Activated effector memory CD4-positive, alpha-beta T cell treated with anti-CD3 and anti-CD28 coated beads, Interleukin-2, amount 50 U/mL, for 16 hours (primary cell): ENCODE measurements at places on chromosomes 7 and 10.
A peak's percentile ranks its signal among the peaks of the same experiment; 100 is the strongest.

DNA sequence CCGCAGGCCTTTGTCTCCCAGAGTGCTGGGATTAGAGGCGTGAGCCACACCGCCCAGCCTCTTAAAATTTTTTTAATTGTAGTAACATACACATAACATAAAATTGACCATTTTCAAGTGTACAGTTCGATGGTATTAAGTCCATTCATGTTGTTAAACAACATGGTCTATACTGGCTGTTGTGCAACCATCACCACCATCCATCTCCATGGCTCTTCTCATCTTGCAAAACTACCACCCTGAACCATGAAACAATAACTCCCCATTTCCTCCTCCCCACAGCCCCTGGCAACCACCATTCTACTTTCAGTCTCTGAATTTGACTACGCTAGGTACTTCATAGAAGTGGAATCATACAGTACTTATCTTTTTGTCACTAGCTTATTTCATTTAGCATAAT, 7.9 kb upstream of the ZFYVE27 start:
- DNase-seq, result no peak

DNA sequence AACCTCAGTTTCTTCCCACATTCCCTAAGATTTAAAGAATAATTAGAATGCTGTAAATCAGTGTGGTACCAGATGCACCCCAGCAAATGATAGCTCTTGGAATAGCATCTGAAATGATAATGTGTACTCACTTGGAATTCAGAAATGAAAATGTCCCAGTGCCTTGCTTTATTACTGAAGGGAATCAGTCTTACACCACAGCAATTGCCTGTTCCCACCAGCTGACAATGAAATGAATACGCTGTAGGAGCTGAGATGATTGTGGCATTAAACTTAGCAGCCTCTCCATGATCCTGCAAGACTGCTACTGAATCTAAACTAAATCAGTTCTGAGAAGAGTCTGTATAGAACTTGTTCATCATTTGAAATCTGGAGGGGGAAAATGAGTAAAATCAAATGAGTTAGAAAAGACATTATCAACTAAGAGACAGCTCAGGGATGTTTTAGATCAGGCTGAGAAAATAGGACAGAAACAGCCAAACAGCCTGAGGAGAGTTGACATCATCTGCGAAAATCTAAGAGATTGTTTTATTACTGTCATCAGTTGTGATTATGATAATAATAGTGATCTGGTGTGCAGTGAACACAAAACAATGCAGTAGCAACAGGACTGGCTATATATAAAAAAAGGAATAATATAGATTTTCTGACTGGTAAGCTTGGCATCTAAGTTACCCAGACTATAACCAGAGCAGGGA, 108.6 kb upstream of the SLC13A1 start:
- no peak for DNase-seq

- no peak for DNase-seq
Observed at GRCh38 chr10:34101001-34101400, 714.1 kb downstream of the PARD3 start.

- DNase-seq, result no peak
Observed at GRCh38 chr7:23607130-23607529, 9.9 kb downstream of the CCDC126 start.

DNA sequence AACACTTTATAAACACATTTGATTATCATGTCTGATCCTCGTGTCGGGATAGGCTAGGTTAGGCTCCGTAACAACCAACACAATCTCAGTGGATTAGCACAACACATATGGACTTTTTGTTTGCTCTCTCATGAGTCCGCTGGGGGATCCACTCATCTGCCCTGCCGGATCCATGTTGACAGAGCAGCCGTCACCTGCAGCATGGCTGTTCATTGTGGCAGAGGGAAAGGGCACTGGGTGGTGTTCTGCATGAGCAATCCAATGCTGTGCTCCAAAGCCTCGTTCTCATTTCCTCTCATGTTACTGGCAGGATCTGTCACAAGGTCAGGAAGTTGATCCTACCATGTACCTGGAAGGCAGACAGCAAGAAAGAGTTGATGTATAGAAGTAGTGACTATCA, 62.5 kb upstream of the RAPGEF5 start:
- DNase-seq, result no peak

GRCh38 chr7:92730808-92731207, 105.6 kb downstream of the CDK6 start:
- no peak for DNase-seq

DNA sequence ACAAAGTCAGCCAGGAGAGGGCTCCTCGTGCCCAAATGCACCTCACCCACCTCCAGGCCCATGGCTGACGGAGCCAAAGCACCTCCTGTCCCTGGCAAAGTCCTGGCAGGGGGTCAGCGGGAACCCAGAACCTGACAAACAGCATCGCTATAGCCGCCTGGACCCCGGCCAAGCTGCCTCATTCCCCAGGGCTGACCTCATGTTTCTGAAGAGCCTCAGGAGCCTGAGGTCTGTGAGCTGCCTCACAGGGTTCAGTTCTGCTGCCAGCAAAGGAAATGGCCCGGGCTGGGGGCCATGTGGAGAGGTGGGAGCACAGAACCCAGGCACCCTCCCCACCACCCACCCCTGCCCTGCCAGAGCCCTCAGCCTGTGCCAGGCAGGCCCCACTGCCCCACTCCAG, 4.2 kb upstream of the NANOS1 start:
- no peak for DNase-seq

GRCh38 chr7:70303780-70304179, 705.5 kb downstream of the AUTS2 start:
- no peak for DNase-seq

DNA sequence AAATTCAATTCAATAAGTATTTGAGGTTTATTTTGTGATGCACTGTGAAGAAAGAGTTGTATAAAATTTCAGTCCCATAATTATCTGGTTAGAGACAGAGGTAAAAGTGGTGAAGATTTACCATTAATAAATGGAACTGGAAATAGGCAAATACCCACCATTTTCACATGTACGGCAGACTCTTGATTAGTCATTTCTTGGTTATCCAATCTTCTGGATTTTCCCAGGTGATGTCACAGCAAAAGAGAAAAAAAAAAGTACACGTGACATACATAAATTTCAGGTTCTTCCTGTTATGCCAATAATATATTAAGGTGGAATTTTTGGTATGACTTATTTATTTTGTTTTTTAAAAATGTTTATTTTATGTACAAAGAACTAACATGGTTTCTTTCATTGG, 26.8 kb downstream of the NT5C3A start:
- no peak for DNase-seq

- no peak for DNase-seq
Observed at GRCh38 chr7:44182827-44183226, 6.4 kb downstream of the GCK start.

GRCh38 chr10:131725581-131726069, 175.2 kb upstream of the PPP2R2D start:
- DNase-seq, result peak; percentile 44

DNA sequence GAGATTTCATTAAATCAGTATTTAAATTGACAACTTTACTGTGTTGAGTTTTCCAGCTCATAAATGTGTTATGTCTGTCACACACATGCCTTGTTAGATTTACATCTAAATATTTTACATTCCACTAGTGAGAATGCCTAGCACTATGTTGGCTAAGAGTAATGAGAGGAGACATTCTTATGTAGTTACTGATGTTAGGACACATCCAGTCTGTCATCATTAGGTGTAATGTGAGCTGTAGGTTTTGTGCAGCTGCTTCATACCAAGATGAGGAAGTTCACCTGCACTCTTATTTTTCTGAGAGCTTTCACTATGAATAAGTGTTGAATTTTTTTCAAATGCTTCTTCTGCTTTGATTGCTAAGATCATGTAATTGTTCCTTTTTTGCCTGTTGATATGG, 218.0 kb upstream of the IGFBP3 start:
- DNase-seq, result no peak

- DNase-seq, result no peak
Observed at GRCh38 chr7:23965296-23965695, 255.3 kb downstream of the STK31 start.

- DNase-seq, result no peak
Observed at GRCh38 chr10:4638099-4638498, 187.9 kb upstream of the AKR1E2 start.

DNA sequence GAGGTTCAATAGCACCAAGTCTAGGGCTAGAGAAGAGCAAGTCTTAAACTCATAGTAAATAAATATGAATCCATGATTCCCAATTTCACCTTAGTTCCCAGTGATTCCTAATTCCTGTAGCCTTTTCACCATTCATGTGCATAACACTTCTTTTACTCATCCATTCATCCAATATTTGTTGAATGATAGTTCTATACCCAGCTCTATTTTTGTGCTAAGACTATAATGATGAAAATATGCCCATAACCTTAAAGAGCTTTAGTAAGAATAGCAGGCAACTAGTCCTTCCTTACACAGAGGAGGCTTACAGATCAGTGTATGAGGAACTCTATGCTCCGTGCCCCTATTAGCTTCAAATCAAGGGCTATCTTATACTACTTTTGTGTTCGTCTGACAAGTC, 280.2 kb upstream of the CHRM2 start:
- DNase-seq, result no peak

GRCh38 chr7:94525923-94526322, 16.3 kb downstream of the CASD1 start:
- DNase-seq, result no peak

DNA sequence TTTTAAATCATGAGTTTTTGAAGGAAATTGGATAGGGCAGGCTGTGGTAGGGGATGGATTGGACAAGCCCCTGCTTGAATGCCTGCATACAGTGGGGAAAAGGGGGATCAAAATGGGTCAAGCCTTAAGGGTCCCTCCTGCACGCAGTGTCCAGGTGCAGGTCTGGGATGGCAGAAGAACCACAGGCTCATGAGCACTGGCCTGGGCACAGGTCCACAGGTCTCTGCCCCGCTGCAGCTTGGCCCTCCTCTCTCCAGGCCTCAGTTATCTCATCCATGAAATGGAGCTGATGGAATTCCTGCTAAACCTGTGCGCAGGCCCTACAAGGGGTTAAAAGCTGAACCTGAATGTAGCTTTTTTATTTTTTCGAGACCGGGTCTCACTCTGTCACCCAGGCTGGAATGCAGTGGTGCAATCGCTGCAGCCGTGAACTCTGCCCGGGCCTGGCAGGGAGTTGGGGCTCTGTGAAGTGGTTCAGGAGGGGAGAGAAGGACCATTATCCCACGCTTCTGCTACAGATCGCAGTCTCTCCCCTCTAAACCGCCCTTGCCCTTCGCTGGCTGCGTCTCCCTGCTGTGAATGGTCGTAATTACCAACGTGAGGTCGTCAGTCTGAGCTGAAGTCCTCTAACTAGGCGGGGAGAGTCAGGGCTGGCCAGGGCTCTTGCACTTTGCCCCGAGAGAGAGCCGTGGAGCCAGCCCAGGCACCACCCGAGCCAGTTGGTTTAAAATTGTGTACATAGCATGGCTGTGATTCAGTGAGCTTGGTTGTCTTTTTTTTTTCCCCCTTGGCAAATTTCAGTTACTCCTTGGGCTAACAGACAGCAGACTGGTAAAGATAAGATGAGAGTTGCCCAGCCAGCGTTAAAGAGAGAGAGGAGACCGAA, 77.5 kb upstream of the GTF2I start:
- DNase-seq, result no peak

GRCh38 chr10:123663522-123663921, 2.6 kb upstream of the GPR26 start:
- DNase-seq, result no peak

DNA sequence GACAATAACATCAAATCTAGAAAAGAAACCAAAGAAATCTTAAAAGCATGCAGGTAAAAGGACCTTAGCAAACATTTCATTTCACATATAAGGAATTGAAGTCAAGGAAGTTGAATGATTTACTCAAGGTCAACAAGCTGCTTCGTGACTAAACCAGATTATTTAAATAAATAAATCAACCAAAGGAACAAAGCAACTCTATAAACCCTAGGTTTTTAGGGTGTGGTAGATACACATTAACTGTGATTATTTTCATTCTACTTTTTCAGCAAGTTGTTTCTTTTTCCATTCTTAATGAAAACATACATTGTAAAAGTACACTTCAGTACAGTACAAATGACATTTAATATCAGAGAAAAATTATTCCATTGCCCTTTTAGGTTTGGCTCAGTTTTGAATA, 382.0 kb upstream of the STEAP1 start:
- DNase-seq, result no peak

GRCh38 chr10:9052767-9053166, 998.3 kb downstream of the GATA3 start:
- DNase-seq, result no peak

- DNase-seq, result no peak
Observed at GRCh38 chr10:91077549-91078071, 142.9 kb upstream of the PCGF5 start.

- no peak for DNase-seq
Observed at GRCh38 chr7:70782796-70783195, 349.1 kb upstream of the GALNT17 start.

- no peak for DNase-seq
Observed at GRCh38 chr7:50646069-50646468, 80.9 kb upstream of the DDC start.

GRCh38 chr7:83040484-83040883, 122.2 kb downstream of the PCLO start:
- DNase-seq, result no peak

DNA sequence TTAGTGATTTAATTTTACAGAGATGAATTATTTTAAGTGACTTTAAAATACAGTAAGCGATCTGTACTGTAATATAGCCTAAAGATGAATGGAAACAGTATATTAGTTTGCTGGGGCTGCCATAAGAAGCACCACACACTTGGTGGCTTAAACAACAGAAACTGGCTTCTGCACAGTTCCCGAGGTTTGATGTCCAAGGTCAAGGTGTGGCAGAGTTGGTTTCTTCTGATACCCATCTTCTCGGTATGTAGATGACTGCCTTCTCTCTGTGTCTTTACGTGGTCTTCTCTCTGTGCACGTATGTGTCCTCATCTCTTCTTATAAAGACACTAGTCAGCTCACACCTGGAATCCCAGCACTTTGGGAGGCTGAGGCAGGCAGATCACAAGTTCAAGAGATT, 64.0 kb upstream of the KMT2E start:
- DNase-seq, result no peak

- DNase-seq, result no peak
Observed at GRCh38 chr10:11908991-11909390, 85.8 kb downstream of the PROSER2 start.

DNA sequence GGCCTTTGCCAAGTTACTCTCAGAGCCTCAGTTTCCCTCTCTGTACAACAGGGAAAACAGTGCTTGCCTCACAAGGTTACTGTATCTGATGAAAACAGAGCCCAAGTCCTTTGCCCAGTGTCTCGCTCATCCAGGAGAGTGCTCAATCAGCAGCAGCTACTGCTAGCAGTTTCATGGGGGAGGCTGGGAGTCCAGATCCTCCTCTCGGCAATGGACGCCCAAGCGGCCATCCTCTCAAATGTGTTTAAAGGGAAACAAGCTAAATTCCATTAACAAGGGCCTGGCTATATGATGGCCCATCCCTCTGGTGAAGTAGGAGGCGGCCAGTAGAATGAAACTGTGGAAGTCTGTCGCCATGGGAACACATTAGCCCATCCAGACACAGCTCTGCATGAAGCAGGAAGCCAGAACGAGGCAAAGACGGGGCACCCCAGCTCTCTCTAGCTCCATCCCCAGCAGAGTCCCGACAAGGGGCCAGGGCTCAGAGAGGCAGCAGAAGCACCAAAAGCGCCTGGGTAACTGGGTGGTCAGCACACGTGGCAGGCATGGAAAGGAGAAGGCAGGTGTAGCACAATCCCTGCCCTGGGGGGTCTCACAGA, 35.2 kb downstream of the FAM53B start:
- no peak for DNase-seq
